ENCODE measurements at places on chromosomes 3 and 15. TPM values are rescaled to one million over a fixed set of nuclear protein-coding genes. Genes with fewer than 3 reads are reported as not detected.

DNA sequence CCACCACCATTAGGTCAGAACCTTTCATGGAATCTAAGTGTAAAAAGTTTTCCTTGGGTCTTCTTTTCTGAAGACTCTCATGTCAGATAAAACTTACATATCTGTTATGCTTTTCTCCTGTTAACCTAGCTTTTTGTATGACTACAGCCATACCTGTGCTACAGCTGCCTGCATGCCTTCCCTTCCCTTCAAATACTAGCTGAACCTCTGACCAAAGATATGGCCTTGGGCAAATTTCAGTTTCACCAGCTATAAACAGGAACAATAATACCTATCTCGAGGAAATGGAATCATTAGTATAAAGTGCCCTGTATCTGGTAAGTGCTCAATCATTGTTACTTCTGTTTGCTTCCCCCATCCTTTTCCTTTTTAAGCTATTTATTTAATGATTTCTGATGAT, 25.0 kb downstream of the GLB1 start:
- DNase-seq = no peak

DNA sequence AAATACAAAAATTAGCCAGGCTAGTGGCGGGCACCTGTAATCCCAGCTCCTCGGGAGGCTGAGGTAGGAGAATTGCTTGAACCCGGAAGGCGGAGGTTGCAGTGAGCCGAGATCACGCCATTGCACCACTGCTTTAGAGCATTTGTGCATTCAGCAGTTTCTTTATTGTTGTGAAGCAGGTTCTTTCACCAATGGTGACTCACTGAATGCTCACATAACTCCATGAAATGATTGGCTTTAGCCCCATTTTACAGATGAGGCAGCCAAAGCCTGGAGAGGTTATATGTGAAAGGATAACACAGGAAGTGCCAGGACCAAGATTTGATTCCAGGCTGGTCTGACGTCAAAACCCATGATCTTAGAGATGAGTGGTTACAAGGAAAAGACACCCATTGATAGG, 195.2 kb downstream of the SLCO3A1 start:
- no peak for DNase-seq

- DNase-seq = no peak
Observed at GRCh38 chr3:150433347-150433746, 25.2 kb downstream of the TSC22D2 start.

DNA sequence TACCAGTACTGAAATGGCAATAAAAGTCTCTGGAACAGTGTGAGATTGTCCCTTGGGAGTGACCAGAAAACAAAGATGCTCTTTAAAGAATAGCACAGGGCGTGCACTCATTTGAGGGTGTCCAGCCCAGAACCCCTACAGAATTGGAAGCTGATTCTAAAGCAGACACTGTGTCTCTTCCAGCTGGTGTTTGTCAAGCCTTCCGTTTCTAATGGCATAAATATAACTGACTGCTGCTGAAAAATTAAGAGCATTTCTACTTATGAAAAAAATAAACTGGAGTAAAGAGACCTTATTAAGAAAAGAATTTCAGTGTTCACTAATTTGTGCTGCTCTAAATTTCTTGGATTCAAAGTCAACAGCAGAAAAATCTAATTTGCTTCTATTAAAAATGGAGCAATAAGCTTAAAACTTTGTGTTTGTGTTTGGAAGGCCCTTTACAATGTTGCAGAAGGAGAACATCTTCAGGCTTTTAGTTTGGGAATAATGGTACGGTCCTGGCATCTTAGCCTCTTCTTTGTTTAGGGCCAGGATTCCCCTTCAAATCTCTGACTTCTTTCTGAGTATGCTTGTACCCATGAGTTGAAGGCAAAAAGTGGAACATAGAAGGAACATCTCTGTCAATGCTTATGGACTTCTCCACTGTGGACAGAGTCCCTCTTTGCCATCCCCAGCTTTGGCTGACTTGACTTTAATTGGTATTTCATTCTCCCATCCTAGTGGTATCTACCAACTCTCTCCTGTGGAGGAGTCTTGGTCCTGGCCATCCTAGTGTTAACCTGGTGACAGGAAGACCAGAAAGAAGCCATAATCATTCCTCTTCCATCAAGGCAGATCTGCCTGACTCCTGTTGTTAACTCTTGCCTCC, 65.9 kb downstream of the THSD4 start:
- DNase-seq = no peak

DNA sequence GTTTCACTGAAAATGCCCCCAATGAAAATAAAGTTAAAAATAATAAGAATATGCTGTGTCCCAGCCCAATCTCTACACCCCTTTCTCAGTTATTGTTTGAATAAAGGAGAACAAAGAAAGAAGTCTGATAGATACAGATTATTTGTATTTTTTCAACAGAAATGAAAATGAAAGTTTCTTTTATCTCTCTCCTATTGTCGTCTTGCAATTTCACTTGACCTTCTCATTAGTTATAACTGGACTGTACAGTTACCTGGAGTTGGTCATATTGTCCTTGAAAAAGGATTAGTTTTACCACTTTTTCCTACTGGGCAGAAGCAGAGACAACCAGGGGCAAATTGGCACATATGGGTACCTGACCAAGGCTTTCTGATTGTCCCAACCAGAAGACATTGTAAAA, 440.0 kb downstream of the PDCD6IP start:
- DNase-seq = no peak

DNA sequence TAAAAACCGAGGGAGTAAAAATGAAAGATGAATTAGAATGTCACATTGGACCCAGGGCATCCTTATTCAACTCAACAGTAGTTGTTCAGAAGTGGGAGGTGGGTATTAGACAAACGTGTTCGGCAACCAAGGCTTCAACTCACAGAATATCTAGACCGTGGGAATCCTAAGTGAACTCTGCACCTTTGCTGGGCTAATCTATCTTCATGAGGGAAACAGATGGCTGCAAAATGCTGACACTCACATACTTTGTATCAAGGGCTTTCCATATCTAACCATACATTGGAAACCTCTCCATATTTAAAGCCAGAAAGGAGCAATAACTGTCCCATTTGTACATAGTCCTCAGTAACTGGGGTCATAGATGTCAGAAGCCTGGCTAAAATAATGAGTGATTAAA, 20.9 kb downstream of the PLSCR1 start:
- DNase-seq = no peak

DNA sequence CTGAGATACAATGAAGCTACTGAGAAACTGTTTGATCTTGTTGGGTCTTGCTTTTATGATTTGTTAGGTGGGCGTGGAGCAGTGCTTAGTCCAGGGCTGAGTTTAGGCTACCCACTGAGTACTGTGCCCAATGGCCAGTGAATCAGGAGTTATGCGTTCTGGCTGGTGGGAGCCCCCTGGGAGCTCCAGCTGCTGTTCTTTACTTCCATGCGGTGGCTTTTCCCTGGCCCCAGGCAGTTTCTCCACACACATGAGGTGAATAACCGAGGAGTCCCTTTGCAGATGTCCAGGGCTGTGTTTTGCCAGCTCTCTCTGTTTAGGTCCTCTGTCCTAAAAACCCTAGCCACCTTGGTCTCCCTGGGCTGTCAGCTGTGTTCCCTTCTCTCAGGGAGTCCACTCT, 106.5 kb downstream of the KLF13 start:
- no peak for DNase-seq

DNA sequence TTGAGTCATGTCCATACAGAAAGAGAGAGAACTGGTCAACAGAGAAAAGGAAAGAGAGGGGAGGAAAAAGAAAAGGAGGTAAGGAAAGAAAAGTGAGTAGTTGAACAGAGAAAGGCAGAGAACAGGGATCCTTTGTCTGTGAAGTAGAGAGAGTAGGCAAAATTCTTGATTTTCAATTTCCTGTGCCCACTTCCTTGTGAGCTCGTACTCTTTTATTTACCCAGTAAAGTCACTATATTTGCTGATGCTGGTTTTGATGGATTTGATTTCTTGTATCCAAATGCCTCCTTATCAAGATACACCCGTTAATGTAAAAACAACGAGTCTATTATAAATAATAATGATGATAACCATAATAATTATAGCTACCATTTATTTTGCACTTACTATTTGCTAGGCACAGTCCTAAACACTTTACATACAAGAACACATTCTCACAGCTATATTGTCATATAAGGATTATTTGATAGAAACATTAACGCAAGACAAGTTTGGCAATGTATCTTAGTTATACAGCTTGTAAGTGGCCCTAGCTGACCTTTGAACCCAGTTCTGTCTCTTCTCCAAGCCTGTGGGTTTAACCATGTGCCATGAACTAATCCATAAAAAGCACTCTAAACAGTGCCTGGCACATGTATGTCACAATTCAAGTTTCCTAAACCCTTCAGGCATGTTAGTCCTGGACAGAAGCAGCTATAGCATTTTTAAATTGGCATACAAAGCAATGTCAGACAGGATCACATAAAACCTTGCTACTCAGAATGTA, 6.7 kb upstream of the P2RY1 start:
- no peak for DNase-seq

GRCh38 chr15:89087161-89087829, 961 bp upstream of the ABHD2 start:
- no peak for DNase-seq

GRCh38 chr15:100645671-100646070, 43.3 kb downstream of the ASB7 start:
- no peak for DNase-seq

- DNase-seq = no peak
Observed at GRCh38 chr3:66473181-66473580, 27.6 kb downstream of the LRIG1 start.

GRCh38 chr3:161392853-161393252, 21.5 kb upstream of the SPTSSB start:
- no peak for DNase-seq

DNA sequence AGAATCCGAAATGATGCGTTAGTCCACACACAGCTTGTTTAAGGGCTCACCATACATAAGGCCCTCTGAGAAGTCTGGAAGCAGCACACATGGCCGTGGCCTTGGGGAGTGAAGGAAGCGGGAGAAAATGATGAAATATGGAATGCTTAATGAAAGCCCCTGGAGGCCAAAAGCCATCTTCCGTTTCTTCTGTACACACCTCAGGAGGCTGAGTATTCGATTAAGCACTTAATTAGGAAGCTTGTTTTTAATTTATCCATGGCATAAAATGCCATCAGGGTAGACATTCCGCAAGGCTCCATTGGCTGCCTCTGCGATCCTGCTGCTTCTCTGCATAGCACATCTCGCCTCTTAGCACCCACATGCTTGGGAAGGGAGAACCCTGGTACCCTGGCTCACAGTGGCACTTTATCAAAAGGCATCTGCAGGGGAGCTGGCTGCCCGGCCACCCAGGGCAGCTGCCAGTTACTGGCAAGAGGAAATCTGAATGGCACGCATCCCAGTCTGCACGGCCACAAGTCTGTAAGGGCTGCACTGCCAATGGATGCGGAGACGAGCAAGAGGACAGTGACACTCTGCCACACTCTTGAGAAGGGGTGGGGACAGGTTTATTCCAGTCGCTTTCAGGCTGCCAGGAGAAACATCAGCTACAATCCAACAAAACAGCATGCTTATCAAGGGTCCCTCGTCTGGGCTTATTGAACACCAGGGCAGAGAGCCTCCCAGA, 356.2 kb downstream of the OCA2 start:
- no peak for DNase-seq

DNA sequence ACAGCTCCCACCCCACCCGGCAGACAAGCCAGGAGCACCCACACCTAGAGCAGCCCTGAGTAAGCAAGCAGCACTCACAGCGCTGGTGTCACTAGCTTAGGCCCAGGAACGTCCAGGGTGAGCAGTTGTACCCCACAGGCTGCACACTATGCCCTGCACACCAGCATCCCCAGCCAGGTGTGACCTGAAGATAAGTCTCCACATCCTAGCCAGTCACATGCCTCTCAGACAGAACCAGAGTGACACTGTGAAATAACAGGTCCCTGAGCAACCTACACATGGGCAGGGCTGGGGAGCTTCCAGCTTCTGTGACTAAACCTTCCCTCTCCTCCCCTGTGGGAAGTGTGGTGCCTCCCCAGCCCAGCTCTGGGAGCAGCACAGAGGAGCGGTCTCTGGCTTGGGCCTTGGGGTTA, 253.6 kb downstream of the UACA start:
- no peak for DNase-seq

- DNase-seq = no peak
Observed at GRCh38 chr15:54277834-54278233, 299.6 kb downstream of the UNC13C start.

GRCh38 chr3:197847866-197848401, 56.9 kb downstream of the LRCH3 start:
- no peak for DNase-seq

- no peak for DNase-seq
Observed at GRCh38 chr3:13507247-13507569, 27.1 kb downstream of the HDAC11 start.

DNA sequence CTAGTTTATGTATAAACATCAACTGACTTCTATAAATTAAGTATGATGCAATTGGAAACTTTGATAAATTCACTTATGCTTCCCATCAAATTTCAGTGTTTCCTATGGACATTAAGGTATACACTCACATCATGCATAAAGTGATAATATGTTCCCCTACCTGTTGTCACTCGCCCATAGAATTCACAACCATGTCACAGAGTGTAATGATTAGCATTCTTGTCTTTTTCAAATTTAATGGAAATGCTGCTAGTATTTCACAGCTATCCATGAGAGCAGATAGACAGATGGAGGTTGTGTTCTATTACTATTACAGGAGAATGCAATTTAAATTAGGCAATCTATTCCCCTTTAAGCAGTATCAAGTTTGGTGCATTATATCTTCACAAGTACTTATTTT, 984 bp downstream of the PLSCR4 start:
- no peak for DNase-seq

- DNase-seq = no peak
Observed at GRCh38 chr3:161731968-161732367, 235.4 kb downstream of the OTOL1 start.

DNA sequence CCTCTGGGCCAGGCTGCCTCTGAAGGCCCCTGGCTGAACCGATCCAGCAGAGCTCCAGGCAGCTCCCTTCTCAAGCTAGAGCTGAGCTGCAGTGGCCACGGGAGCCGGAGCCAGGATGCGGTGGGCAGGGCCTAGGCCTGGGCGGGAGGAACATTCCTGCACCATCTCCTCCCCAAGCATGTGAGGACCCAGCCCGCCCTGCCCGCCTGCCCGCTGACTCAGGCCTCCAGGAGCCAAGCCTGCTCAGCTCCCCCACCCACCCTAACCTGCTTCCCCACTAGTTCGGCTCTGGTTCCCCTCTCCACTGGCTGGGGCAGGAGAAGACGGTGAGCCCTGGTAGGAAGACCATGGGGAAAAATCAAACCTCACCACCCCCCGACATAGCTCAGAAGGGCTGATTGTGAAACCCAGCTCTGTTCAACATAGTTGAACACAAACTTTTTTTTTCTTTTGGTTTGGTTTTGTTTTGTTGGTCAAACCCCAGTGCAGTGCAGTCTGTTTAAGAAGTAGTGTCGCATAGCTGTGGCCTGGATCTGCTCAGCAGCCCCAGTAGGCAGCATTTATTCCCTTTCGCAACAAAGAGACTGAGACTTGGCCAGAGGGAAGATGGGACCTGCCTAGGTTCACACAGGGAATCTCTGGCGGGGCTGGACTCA, 13.5 kb downstream of the SNX33 start:
- DNase-seq = no peak

GRCh38 chr15:46732060-46732459, 985.2 kb upstream of the SEMA6D start:
- DNase-seq = no peak

GRCh38 chr15:27767918-27768640, 331.0 kb downstream of the OCA2 start:
- DNase-seq = no peak

- DNase-seq = no peak
Observed at GRCh38 chr15:94032571-94032970, 198.8 kb upstream of the MCTP2 start.

The CCDC39 gene
- polyA plus RNA-seq = 3.4 TPM

The DNAH12 gene
- polyA plus RNA-seq = 2.3 TPM

The NANOGP8 gene
- not detected for polyA plus RNA-seq

The FYTTD1 gene
- polyA plus RNA-seq = 85.5 TPM

The CCR2 gene
- polyA plus RNA-seq = 1.7 TPM

The GOLGA6A gene
- 0.39 TPM for polyA plus RNA-seq

The ARHGEF26 gene
- polyA plus RNA-seq = 13.6 TPM

The DGKG gene
- polyA plus RNA-seq = 0.75 TPM
